Central memory CD4-positive, alpha-beta T cell (primary cell): ENCODE measurements at places on chromosomes 1 and 21.
A peak's percentile ranks its signal among the peaks of the same experiment; 100 is the strongest.

- DNase-seq: no peak
These were observed 301.3 kb downstream of the NPHP4 start for GRCh38 chr1:5690898-5691297.

DNA sequence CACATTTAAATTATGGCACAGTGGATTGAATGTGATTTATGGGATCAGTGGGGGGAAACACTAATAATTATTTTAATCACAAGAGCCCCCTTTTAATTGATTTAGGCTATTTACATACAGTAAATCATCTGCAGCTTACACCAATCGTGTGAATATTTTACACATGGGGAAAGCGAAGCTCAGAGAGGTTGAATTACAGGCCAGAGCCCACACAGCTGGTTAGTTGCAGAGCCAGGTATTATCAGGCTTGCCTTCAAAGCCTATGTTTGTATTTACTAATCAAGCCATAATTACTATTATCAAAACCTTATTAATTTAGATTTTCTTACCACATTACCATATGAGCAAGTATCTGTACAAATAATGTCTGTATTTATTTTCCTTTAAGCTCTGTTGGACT, 749 bp downstream of the SDCCAG8 start:
- no peak for DNase-seq

DNA sequence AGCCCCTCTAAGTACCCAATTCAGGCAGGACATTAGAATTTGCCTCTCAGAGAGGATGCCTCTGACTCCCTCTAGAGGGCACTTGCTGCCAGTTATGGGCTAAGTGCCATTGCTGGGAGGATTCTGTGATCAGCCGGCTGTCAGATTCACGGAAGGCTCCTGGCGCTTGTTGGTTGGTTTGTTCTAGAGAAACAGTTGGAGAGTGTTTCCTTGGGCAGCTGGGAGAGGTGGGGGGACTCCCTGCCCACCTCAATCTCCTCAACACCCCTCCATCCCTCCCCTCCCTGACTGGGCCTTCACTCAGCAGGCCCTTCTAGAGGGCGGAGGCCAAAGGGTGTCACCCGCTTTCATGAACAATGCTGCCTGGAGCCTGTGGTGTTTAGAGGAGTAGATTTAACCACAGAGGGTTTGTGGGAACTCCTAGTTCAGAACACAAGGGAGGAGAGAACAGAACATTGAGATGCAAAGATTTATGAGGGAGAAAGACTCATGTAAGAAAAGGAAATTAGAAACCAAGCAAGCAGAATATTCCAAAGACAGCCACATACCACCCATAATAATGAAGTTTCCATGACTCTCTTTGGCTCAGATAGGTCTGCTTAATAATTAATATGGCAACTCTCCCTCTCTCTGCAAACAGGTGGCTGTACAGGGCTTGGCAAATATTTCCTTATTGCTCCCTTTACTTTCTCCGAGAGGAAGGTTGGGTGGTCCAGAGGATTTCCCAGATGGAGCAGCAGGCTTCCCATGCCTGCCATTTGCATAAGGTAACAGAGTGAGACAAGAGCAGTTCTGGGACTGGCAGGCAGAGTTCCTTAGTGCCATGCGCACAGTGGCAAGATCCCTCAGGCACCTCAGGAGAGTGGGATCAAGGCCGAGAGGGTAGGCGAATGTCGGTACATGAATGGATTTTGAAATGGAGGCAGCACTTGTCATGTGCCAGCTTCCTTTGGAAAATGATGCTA, 30.0 kb upstream of the ACP6 start:
- peak; percentile 56 for DNase-seq

GRCh38 chr1:161953256-161953920, 70.3 kb downstream of the OLFML2B start:
- DNase-seq: no peak

DNA sequence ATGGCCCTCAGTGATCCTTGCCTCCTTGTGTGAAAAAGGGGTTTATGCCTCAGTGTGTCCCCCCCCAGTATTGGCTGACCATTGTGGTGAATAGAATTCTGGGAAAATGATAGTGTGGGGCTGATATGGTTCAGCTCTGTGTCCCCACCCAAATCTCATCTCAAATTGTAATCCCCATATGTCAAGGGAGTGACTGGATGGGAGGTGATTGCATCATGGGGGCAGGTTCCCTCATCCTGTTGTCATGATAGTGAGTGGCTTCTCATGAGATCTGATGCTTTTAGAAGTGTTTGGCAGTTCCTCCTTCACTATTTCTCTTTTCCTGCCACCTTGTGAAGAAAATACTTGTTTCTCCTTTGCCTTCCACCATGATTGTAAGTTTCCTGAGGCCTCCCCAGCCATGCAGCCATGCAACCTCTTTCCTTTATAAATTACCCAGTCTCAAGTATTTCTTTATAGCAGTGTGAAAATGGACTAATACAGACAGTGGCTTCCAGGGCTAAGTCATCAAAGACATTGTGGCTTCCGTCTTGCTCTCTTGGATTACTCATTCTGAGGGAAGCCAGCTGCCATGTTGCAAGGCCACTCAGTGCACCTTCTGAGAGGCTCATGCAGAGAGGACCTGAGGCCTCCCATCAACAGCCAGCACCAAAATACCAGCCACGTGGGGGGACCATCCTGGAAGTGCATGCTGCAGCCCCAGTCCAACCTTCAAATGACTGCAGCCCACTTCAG, 40.6 kb upstream of the SOD1 start:
- DNase-seq: no peak

GRCh38 chr21:35465741-35466140, 416.6 kb upstream of the RUNX1 start:
- no peak for DNase-seq

- DNase-seq: no peak
These were observed 1.5 kb downstream of the CORT start for GRCh38 chr1:10451287-10451686.

DNA sequence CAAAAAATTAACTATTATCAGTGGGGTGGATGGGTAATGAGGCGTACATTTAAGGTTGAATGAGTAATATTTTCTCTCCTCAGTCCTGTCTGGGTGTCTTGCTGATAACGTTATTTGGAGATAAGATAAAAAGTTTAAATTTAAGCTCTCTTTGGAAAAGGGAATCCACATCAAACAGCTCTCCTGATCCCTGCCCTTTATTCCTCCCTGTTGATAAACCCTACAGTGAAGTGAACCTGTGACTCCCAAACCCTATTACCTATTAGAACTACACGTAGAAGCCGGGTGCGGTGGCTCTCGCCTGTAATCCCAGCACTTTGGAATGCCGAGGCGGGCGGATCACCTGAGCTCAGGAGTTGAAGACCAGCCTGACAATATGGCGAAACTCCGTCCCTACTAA, 9.9 kb upstream of the GPR161 start:
- DNase-seq: no peak

GRCh38 chr1:116990612-116991151, 10.9 kb upstream of the CD101 start:
- DNase-seq: no peak
